Heart left ventricle (tissue), 16 donors: ENCODE measurements at places on chromosomes 2 and 18. TPM values are rescaled to one million over a fixed set of nuclear protein-coding genes. Genes with fewer than 3 reads are reported as not detected.

DTNA gene
- 181 TPM for total RNA-seq

CNDP1 gene
- not detected for total RNA-seq

GRCh38 chr2:60556576-60557485, 3.4 kb upstream of the BCL11A start:
- no peak for DNase-seq

- DNase-seq: no peak
Observed at GRCh38 chr2:109018452-109018851, 29.4 kb upstream of the EDAR start.

NEU4 gene
- 0.45 TPM for total RNA-seq

ANKRD53 gene
- total RNA-seq: 0.28 TPM

GCKR gene
- 0.37 TPM for total RNA-seq

SLC23A3 gene
- 0.64 TPM for total RNA-seq

GRCh38 chr2:210113614-210114235, 57.5 kb downstream of the KANSL1L start:
- no peak for DNase-seq

DNA sequence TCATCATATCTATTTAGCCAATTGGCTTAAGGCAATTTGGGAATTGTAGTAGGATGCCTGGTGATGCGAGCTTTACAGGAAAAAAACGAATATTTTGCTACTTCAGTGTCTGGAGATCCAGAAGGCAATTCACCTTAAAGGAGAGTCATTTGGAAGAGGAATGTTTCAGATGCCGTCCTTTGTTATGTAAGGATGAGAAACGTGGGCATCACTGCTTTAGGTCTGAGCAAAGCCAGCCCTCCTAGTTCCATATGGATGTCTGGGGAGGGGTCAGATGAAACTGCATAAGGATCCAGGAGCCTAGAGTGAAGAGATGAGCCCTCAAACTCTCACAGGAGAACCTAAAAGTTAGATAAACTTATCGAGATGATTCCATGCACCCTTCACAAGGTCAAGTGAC, 30.9 kb upstream of the DOCK10 start:
- DNase-seq: no peak

GRCh38 chr2:119288576-119288975, 64.9 kb downstream of the STEAP3 start:
- DNase-seq: no peak

ST8SIA3 gene
- not detected for total RNA-seq

TBR1 gene
- not detected for total RNA-seq
